Chondrocyte (in vitro differentiated cells): ENCODE measurements at places on chromosomes 16 and 17. TPM values are rescaled to one million over a fixed set of nuclear protein-coding genes. Genes with fewer than 3 reads are reported as not detected.

DNA sequence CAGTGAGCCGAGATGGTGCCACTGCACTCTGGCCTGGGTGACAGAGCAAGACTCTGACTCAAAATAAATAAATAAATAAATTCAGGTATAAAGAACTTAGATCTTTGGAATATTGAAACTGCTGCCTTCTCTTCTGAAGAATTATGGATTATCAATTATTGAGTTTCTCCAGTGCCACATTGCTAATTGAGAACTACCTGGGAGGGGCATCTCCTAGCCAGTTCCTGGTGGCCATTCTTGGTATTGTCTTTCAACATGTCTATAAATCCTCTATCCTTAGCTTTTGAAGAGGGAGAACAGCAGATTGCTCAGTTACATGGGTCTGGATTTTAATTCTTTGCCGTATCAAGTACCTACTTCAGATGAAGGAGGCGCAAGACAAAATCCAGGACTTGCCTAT is 29.2 kb downstream of the CALCOCO2 start:
- H3K27ac ChIP-seq = no peak overlapping the region
- no peak for DNase-seq
- no peaks in the 10 kb centered on the region for H3K27me3 ChIP-seq

- no peaks in the 10 kb centered on the region for H3K36me3 ChIP-seq
- no peak overlapping the region for H3K27ac ChIP-seq
- DNase-seq = no peak
- no peak overlapping the region for H3K4me3 ChIP-seq
- no peaks in the 10 kb centered on the region for H3K4me1 ChIP-seq
Observed at GRCh38 chr16:84259691-84260090, 19.9 kb upstream of the KCNG4 start.

- H3K27ac ChIP-seq = peak overlapping the region; percentile 47
- H3K4me3 ChIP-seq = no peak overlapping the region
- no peak for DNase-seq
- H3K36me3 ChIP-seq = peaks cover 26% of the 10 kb centered on the region
- H3K27me3 ChIP-seq = no peaks in the 10 kb centered on the region
Observed at GRCh38 chr16:65032387-65032786, 89.5 kb downstream of the CDH11 start.

DNA sequence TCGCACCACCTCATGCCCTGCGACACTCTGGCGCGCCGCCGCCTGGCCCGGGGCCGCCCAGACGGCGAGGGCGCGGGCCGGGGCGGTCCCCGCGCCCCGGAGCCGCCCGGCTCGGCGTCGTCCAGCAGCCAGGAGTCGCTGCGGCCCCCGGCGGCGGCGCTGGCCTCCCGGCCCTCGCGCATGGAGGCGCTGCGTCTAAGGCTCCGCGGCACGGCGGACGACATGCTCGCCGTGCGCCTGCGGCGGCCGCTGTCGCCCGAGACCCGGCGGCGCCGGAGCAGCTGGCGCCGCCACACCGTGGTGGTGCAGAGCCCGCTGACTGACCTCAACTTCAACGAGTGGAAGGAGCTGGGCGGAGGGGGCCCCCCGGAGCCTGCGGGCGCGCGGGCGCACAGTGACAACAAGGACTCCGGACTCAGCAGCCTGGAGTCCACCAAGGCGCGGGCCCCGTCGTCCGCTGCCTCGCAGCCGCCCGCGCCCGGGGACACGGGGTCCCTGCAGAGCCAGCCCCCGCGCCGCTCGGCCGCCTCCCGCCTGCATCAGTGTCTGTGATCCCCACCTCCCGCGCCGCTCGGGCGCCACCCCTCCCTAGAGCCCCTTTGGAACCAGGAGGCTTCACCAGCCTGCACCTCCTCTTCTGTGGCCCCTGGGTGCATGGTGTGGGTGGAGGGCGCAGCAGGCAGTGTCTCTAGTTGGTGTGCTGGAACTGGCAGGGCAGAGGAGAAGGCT is 82.3 kb downstream of the ARHGAP23 start:
- no peak overlapping the region for H3K4me3 ChIP-seq
- DNase-seq = no peak
- peaks cover 37% of the 10 kb centered on the region for H3K4me1 ChIP-seq
- H3K27ac ChIP-seq = no peak overlapping the region

GRCh38 chr17:1545618-1546017 is 17.0 kb downstream of the PITPNA start:
- H3K27ac ChIP-seq = no peak overlapping the region
- H3K27me3 ChIP-seq = no peaks in the 10 kb centered on the region
- no peak for DNase-seq
- H3K4me1 ChIP-seq = peaks cover 7% of the 10 kb centered on the region
- peaks cover 22% of the 10 kb centered on the region for H3K36me3 ChIP-seq

GRCh38 chr17:76793775-76794174 is 55.9 kb downstream of the MFSD11 start:
- H3K36me3 ChIP-seq = peaks cover 2% of the 10 kb centered on the region
- H3K27ac ChIP-seq = no peak overlapping the region
- no peaks in the 10 kb centered on the region for H3K27me3 ChIP-seq
- no peak for DNase-seq
- no peak overlapping the region for H3K4me3 ChIP-seq

DNA sequence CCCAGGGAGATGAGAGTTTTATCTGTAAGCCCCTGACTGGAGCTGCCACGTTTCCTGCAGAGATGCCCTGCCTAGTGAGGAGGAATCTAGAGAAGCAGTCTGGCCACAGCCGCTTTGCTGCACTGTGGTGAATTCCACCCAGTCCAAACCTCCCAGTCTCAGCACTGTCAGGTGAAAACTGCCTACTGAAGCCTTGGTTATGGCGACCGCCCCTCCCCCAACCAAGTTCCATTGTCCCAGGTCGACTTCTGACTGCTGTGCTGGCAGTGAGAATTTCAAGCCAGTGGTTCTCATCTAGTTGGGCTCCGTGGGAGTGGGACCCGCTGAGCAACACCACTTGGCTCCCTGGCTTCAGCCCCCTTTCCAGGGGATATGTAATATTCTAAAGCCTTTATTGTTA is 10.2 kb upstream of the LYZL6 start:
- H3K36me3 ChIP-seq = no peaks in the 10 kb centered on the region
- no peak overlapping the region for H3K27ac ChIP-seq
- no peak for DNase-seq
- H3K27me3 ChIP-seq = peaks cover 29% of the 10 kb centered on the region

Gene NOS2
- total RNA-seq = not detected in 3 replicates

Gene SPNS3
- not detected in 3 replicates for total RNA-seq

Gene SNX20
- total RNA-seq = not detected in 3 replicates

Gene TEKT1
- total RNA-seq = not detected in 3 replicates
